ENCODE measurements at places on chromosomes 7 and 10.

DNA sequence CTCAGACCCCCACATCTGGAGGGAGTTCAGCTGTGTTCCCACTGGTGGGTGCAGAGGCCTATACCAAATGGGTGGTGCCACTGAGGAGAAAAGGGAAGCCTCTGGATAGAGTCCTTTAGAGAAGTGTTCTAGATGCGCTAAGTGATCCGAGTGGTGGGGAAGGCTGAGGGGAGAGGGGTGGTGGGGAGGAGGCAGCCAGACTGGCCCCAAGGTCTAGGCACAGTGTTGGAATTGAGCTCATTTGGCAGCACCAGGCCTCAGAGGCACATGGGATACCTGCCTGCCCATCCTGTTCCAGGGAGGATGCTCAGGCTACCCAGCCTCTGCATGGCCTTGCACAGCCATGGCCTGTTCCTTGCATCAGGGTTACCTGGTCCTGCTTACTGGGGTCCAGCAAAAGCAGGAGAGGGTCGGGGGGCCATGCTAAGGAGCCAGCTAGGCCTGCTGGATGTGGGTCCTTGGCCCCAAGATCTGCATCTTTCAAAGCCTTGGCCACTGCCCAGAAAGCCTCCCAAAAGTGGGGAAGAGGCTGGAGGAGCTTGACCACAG is 99.6 kb downstream of the NEURL1 start:
- no peak for DNase-seq

DNA sequence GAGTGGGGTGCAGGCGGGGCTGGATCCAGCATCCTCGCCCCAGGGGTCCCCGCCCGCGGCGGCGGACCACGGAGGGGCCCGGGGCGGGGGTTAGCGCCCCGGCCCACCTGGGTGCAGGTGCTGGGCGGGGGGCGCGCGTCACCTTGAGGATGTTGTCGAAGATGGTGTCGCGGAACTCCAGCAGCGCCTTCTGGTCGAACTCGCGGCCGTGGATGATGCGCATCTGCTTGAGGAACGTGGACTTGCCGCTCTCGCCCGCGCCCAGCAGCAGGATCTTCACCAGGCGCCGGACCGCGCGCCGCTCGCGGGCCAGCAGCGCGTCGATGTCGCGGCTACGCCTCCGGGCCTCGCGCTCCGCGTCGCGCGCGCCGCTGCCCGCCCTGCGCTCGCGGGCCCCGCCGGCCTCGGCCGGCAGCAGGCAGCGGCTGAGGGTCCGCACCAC is 376 bp downstream of the GNA12 start:
- no peak for DNase-seq

GRCh38 chr7:2633538-2634266 is 1.9 kb downstream of the TTYH3 start:
- no peak for DNase-seq

- DNase-seq: no peak
Measured at GRCh38 chr7:134707663-134708378, 61.2 kb downstream of the BPGM start.

DNA sequence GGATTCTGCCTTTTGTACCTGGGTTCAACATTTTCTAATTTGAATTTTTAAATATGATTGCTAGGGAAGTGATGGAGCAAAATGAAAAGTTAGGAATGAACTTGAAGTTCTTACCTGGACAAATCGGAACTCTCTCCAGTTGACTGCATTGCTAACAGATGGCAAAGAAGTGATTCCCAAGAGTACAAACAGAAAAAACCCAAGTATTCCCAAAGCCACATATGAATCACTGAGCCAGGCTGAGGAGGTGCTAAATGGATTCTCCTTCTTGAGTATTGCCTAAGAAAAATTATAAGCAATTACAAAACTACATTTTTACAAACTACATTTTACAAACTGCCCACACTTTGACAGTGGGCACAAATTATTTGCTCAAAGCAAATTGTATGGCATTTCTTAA is 25.9 kb downstream of the STEAP4 start:
- DNase-seq: no peak
